Activated naive CD4-positive, alpha-beta T cell treated with anti-CD3 and anti-CD28 coated beads, Interleukin-2, amount 10 ng/mL, durations not matched to agents 7 days and 5 days (primary cell): ENCODE measurements at places on chromosomes 5 and 9.

DNA sequence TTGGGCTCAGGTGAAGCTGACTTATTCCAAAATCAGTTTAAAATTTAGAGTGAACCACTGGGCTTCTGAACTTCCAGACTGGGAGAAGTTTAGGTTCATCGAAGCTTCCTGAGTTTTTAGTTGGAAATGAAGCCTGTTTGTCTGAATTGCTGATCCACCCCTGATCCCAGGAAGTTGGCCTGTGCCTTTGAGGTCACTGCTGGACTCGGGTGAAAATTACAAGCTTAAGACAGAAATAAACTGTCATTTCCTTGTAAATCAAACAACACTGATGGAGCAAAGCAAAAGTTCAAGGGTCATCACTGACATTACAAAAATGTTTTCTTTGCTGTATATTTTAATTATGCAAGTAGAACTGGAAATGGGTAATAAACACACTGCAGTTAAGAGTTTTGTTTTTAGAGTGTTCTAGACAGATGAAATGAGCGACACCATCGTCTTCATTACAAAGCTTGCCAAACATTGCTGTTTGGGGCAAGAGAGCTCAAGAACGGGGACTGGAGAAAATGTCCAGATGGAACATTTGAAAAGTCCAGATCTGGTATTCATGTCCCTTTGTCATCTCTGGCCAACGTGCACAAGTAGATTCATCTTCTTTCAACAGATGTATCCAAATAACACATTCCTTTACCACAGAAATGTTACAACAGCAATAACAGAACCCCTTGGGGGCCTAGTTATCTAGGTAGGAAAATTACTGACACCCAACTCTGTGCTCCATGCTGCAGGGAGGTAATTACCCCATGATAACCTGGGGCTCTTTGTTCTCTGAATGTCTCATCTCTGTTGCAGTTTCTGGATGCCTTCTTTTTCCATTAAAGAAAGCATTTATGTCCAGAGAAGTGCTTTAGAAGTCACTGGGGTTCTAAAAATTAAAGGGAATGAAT lies 142.4 kb upstream of the ERCC6L2 start:
- no peaks in the 10 kb centered on the region for H3K4me1 ChIP-seq
- DNase-seq = no peak
- no peak overlapping the region for H3K4me3 ChIP-seq
- no peak overlapping the region for H3K27ac ChIP-seq

GRCh38 chr5:140111011-140111858 lies 2.7 kb upstream of the PURA start:
- no peak overlapping the region for H3K4me3 ChIP-seq
- peaks cover 66% of the 10 kb centered on the region for H3K4me1 ChIP-seq
- no peak overlapping the region for H3K27ac ChIP-seq
- H3K27me3 ChIP-seq = peaks cover 54% of the 10 kb centered on the region
- peaks cover 12% of the 10 kb centered on the region for H3K36me3 ChIP-seq

DNA sequence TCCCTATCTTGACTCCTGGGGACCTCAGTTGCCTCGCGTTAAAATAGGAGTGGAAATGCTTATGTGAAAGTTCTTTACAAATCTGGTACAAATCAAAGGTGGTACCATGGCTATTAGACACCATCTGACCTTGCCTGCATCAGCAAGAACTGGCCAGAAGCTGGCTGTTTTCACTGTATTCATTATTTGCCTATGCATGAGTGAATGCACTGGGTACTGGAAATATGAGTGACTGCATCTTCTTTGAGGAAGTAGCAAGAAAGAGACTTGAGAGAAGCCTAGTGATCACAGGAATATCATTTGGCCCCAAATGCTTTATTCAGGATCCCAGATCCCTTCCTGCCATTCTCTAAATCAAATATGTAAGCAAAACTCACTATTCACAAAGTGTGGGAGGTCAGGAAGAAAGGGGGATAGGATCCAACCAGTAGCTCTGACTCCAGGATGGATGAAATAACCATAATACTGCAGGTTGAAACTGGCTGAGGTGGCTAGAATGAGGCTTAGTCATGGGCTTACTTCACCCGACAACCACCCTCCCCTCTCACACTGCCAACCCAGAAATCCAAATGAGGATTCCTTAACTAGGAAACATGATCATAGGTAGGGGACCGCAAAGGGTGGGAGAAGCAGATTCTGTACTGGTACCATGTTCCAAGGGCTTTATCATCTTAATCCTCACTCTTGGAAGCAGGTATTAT lies 56.7 kb downstream of the FAM114A2 start:
- DNase-seq = no peak
- H3K36me3 ChIP-seq = no peaks in the 10 kb centered on the region
- no peak overlapping the region for H3K4me3 ChIP-seq
- peaks cover 13% of the 10 kb centered on the region for H3K27me3 ChIP-seq

GRCh38 chr5:171952021-171952420 lies 54.4 kb downstream of the FBXW11 start:
- no peak overlapping the region for H3K27ac ChIP-seq
- no peak for DNase-seq
- H3K36me3 ChIP-seq = no peaks in the 10 kb centered on the region

GRCh38 chr9:129415942-129416651 lies 204.8 kb downstream of the C9orf50 start:
- H3K4me3 ChIP-seq = peak overlapping the region; percentile 37
- H3K36me3 ChIP-seq = no peaks in the 10 kb centered on the region
- H3K27me3 ChIP-seq = peaks cover 17% of the 10 kb centered on the region
- H3K27ac ChIP-seq = peak overlapping the region; percentile 42

GRCh38 chr9:105670775-105671174 lies 8.5 kb downstream of the TAL2 start:
- no peaks in the 10 kb centered on the region for H3K4me1 ChIP-seq
- H3K27me3 ChIP-seq = no peaks in the 10 kb centered on the region
- DNase-seq = no peak
- no peak overlapping the region for H3K4me3 ChIP-seq
- no peaks in the 10 kb centered on the region for H3K36me3 ChIP-seq

DNA sequence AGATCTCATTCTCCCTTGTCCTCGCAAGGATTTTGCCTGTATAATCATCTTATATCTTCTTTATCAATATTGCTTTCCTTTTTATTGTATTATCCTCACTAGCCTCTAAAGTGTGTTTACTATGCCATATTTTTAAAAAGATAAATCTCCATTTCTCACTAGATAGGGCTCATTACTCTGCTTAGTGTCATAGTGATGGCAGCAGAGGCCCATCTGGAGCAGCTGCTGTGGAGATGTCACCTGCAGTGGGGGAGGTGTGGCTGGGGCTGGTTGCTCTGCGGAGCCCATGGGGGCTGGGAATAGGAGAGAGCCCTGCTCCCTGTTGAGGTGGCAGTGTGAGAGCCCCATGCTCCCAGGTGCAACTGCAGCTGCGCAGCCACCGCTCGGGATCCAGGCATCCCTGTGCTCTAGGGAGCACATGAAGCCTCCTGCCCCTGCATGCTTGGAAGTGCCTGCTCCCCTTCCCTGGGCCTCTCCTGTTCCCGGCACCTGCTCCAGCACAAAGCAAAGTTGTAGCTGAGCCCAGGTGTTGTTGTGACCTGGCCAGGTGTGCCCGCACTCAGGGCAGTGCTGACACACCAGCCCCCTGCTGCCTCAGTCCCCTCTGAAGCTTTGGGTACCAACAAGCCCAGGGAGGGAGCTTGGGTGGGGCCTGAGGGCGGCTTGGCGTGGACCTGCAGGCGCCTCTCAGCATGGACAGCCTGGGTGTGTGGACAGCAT lies 144.6 kb upstream of the MRPS30 start:
- no peak overlapping the region for H3K4me3 ChIP-seq
- no peak overlapping the region for H3K27ac ChIP-seq
- no peaks in the 10 kb centered on the region for H3K4me1 ChIP-seq
- no peak for DNase-seq

DNA sequence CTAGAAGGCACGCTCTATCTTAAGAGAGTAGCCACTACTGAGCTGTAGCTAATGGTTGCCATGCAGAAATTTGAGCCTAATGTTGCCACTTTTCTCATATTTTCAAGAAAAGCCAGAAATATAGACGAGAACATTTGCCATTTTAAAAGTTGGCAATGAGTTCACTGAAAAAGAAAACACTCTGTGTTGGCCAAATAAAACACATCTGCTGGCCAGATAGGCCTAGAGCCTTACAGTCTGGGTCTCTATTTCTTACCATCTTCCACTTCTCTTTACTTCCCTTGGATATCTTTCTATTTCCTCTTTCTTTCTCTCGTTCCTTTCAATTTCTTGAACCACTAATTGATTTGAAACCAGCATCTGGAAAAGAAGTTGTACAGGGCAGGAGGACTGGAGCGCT lies 36.6 kb upstream of the VCAN start:
- no peaks in the 10 kb centered on the region for H3K36me3 ChIP-seq
- H3K27ac ChIP-seq = no peak overlapping the region
- no peak overlapping the region for H3K4me3 ChIP-seq
- no peak for DNase-seq
- no peaks in the 10 kb centered on the region for H3K4me1 ChIP-seq

- no peak overlapping the region for H3K4me3 ChIP-seq
- H3K4me1 ChIP-seq = no peaks in the 10 kb centered on the region
- H3K27me3 ChIP-seq = no peaks in the 10 kb centered on the region
- no peaks in the 10 kb centered on the region for H3K36me3 ChIP-seq
- no peak overlapping the region for H3K27ac ChIP-seq
Measured at GRCh38 chr9:29830821-29831220, 2257.5 kb upstream of the C9orf72 start.

- no peak overlapping the region for H3K27ac ChIP-seq
- no peaks in the 10 kb centered on the region for H3K27me3 ChIP-seq
- DNase-seq = no peak
- H3K36me3 ChIP-seq = no peaks in the 10 kb centered on the region
Measured at GRCh38 chr5:163362840-163363371, 74.5 kb upstream of the CCNG1 start.

DNA sequence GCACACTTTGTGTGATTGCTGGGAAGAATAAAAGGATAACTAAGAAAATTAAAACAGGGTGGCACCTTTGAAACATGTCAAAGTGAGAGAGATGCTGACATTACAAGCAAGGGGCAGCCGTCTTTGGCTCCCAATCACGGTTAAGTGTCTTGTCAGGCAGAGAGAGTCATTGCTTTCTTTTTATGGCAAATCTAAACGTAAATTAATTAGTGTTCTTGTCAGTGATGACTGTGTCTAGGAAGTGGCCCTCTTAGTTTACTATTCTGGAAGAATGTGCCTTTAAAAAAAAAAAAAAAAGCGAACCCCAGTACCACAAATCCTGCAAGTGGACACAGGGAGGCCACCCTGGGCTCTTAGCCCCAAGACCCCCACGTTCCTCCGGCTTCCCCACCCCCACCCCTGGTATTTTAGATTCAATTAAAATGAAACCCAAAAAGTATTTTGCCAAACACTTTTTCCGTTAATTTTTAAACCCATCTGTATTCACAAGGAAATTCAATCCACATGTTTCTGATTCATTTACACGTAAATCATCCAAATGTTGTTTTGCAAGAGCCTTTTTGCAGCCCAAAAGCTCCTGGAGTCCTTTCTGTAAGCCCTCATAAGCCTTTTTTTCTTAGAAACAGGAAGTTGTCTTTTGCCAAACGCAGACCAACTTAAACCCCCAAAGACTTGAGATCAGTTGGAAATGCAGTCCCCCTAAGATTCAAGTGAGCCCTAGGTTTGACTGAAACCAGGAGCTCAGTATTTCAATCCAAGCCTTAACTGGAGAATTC lies 399.3 kb downstream of the EBF1 start:
- DNase-seq = no peak
- H3K36me3 ChIP-seq = no peaks in the 10 kb centered on the region
- H3K4me3 ChIP-seq = no peak overlapping the region
- no peak overlapping the region for H3K27ac ChIP-seq

GRCh38 chr5:127412698-127413097 lies 104.7 kb upstream of the PRRC1 start:
- no peaks in the 10 kb centered on the region for H3K36me3 ChIP-seq
- H3K4me3 ChIP-seq = no peak overlapping the region
- H3K4me1 ChIP-seq = peaks cover 8% of the 10 kb centered on the region
- DNase-seq = no peak

DNA sequence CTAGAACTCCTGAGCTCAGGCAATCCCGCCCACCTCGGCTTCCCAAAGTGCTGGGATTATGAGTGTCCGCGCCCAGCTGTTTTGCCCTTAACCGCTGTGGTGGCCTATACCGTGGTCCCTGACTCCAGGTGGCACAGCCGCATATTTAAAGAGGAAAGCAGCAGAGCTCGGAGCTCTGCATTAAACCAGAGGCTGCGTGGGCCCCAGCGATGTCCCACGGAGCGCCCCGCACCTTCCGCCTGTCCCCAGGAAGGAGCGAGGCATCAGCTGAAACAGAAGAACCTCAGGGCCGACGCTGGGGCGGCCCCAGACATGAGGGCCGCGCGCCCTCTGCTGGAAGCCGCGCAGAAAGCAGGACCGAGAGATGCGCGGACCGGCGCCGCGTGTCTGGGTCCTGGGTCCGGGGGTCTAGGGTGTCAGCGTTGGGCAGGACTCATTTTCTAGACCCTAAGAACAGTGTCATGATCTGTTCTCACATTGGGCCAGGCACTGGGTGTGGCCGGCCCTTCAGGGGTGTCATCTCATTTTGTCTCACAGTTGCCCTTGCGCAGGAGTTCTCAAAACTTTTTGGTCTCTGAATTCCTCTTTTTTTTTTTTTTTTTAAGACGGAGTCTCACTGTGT lies 37.7 kb downstream of the LAMC3 start:
- peaks cover 13% of the 10 kb centered on the region for H3K4me1 ChIP-seq
- no peak overlapping the region for H3K4me3 ChIP-seq
- H3K27me3 ChIP-seq = peaks cover 28% of the 10 kb centered on the region
- peak; percentile 78 for DNase-seq

DNA sequence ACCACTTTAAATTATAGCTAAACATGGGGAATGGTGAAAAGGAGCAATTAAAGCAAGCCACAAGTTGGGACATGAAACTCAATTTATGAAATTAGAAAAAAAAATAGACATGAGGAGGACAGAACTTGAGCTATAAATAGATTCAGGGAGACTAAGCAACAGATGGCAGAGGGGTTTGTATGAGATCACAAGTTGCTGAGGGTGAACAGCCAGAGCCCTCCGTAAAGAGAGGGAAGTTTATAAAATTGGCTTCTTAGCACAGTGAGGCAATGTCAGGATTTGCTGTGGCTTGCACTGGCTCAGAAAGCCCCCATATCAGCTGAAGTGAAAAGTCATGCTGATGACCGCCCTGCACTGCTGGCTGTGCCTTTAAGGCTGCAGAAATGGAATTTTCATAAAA lies 443.4 kb upstream of the CD180 start:
- no peaks in the 10 kb centered on the region for H3K4me1 ChIP-seq
- H3K4me3 ChIP-seq = no peak overlapping the region
- no peak overlapping the region for H3K27ac ChIP-seq
- no peaks in the 10 kb centered on the region for H3K36me3 ChIP-seq

DNA sequence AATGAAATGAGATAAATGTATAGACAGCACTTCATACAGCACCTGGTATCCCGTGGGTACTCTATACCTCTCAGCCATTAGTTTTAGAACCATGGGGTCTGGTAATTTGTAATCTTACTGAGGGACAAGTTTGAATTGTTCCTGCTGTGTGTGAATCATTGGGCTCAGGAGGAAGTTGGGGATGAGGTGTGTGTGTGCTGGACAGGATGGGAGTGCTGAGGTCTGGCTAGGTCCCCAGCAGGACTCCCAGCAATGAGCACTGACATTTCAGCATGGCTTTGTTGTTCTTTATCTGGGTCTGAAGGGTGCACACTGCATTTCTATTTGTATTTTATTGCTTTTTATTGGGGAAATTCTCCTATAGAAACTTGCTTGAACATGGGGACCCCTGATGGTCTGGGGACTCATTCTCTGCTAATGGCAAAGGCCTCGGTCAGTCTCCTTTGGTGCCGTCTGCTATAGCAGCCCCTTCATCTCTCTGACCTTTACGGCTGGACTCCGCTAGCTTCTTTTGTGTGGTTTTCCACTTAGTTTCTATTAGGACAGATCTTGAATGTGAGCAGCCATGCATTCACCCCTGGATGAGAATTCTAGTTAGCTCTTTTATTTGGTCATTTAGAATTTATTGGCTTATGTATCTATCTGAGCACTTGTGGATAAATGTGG lies 98.1 kb downstream of the SREK1 start:
- no peak overlapping the region for H3K27ac ChIP-seq
- no peaks in the 10 kb centered on the region for H3K4me1 ChIP-seq
- no peaks in the 10 kb centered on the region for H3K36me3 ChIP-seq
- peaks cover 9% of the 10 kb centered on the region for H3K27me3 ChIP-seq
- no peak overlapping the region for H3K4me3 ChIP-seq
- no peak for DNase-seq
